ENCODE measurements at places on chromosomes 4 and X.

DNA sequence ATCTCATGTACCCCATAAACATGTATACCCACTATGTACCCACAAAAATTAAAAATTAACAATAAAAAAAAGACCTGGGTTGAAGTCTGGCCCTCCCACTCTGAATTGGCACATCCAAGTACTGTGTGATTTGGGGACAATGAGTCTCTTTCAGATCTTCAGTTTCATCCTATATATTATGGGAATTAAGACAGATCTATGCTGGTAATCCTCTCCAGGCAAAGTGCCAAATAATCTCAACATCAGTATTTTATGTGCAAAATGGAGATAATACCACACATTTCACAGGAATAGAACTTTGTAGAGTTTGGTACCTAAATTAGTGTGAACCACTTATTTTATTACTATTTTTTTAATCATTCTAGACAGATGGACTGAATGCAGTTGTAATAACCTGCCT lies 11.0 kb upstream of the SCD5 start:
- DNase-seq: no peak

DNA sequence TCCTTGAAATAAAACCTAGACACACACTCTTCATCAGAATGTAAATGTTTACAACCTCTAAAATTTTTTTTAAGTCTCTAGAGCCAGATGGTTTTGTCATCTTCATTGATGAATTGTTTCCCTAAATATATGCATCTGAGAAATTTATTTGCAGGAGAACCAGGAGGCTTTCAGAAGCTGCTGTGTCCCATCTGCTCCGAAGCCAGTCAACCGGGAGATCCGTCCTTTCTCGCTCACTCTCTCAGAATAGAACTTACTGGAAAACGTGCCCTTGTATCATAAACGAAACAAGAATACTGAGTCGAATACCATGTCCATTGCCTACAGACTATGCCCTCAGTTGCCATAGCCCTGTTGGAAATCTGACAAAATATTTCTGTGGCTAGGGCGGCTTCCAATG lies 103.5 kb downstream of the SLC34A2 start:
- DNase-seq: no peak

GRCh38 chr4:124025428-124025827 lies 628.8 kb downstream of the SPRY1 start:
- DNase-seq: no peak

GRCh38 chr4:54941994-54942552 lies 183.3 kb downstream of the KDR start:
- DNase-seq: no peak

DNA sequence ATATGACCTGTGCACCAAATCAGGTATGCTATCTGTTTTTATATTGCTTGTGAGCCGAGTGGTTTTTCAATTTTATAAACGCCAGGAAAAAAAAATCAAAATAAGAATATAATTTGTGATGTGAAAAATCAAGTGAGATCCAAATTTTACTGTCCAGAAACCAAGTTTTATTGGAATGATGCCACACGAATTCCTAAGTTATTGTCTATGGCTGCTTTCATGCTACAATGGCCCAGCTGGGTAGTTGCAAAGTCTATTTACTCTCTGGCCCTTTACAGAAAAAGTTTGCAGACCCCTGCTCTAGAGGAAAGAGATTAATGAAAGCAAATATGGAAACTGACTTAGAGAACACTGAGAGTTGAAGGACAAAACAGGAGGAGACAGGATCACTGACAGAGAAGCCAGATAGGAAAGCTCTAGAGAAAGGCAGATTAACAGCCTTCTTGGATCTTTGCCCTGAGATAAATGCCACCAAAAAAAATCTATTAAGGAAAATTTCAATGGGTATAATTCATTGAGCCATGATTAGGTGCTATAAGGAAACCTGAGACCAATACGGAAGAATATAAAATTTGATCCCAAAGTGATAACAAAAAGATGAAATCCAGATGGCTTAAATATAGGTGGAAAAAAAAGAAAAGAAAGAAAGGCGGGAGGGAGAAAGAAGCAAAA lies 29.8 kb downstream of the PRSS12 start:
- DNase-seq: no peak

GRCh38 chr4:88960576-88960975 lies 96.4 kb downstream of the FAM13A start:
- no peak for DNase-seq

DNA sequence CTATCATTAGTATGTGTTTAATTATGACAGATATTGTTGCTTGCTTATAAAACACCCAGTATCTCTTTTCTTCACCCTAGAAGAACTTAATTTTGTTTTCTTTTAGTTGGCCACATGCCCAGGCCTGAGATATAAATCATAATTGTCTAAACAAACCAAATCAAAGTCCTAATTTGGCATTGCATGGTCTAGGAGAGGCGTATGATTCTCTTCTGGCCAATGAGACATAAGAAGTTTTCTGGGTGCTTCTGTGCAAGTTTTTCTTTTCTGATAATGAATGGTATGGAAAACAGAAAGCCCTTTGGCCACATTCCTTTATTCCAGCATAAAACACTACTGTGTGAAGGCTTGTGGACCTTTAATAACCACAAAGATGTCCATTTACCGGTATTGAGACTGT lies 192.9 kb upstream of the CTSO start:
- no peak for DNase-seq

DNA sequence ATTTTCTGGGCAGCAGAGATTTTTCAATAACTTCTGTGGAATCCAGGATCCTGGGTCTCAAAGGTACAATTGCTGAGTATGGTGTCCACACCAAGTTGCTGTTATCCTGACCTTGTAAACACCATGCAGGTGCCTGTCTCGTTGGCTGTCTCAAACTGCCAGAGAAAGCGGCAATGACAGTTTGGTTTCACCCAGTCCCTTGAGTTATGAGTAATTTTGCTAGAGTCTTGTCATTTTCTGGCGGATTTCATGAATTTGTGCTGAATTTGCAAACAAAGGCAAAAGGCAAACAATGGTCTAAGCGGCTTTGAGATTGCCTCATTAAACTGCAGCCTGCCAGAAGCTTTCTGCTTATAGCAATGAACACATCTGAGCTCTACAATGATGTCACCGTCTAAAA lies 847.9 kb downstream of the RAB28 start:
- DNase-seq: no peak

GRCh38 chr4:37723067-37723466 lies 36.9 kb upstream of the RELL1 start:
- no peak for DNase-seq

DNA sequence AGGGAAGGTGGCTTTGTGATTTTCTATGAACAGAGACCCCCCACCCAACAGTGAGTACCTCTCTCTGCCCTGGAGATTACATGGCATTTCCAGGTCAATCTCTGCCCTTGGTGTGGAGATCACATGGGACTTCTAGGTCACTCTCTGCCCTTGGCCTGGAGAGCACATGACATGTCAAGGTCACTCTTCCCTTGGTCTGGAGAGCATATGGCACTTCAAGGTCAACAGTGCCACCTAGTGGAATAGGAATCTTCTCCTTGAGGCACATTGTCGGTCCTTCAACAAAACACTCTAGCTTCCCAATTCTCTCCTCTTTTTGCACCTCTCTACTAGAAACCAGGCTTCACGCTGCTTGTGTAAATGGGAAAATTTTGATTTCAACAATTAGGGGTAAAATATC lies 66.2 kb upstream of the TACR3 start:
- DNase-seq: no peak

- DNase-seq: no peak
These were observed 142.3 kb downstream of the INPP4B start for GRCh38 chr4:142703694-142704309.

- no peak for DNase-seq
These were observed 23.2 kb upstream of the TSPAN7 start for GRCh38 chrX:38538134-38538533.

DNA sequence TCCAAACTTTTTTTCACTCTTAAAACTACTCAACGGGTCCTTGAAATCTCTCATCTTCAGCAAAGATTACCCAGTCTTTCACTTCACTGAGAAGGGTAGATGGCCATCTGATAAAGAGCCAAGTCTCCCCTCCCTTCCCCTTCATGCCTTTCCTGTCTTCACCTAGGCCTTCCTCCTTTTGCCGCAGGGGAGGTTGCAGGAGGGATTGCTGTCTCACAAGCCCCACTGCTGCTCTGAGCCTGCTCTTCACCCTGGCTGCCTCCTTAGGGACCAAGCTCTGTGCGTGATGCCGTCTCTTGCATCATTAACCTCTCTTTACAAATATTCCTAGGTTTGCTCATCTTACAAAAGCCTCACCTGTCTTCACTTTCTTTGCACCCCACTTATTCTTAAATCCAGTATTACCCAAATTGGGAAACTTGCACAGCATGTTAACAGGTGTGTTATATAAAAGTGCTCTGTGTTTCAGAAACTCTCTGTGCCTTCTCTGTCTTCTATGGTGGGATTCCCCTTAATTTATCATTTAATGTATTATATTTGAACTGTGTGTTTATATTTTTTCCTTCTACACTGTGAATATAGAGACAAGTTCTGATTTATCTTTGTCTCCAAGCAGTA lies 3.8 kb downstream of the ZFX start:
- DNase-seq: no peak

GRCh38 chr4:31660916-31661315 lies 940.7 kb downstream of the PCDH7 start:
- no peak for DNase-seq

DNA sequence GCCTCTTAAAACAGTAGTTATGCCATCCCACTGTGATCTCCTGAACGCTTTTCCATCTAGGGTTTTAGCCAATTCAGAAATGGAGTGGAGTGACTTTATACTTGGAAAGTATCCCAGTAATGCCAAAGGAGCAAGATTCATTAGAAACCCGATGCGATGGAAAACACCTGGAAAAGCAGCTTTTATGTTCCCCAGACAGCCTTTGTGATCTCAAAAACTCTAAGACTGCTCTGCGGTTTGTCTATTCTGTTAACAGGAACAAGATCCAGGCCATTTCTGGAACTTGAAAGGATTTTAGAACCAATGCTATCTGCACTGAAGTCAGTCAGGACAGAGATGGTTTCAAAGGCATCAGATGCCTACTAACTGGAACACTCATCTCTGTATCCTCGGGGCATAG lies 145.1 kb downstream of the APBB2 start:
- DNase-seq: no peak

- no peak for DNase-seq
These were observed 1638.8 kb upstream of the PCDH7 start for GRCh38 chr4:29081234-29081955.

GRCh38 chr4:1683736-1684505 lies at the start of gene FAM53A:
TSS of gene FAM53A (minus strand) at chr4:1684313. CDS start at chr4:1668741, 15,572 bp downstream.
- DNase-seq: peak; percentile 18

DNA sequence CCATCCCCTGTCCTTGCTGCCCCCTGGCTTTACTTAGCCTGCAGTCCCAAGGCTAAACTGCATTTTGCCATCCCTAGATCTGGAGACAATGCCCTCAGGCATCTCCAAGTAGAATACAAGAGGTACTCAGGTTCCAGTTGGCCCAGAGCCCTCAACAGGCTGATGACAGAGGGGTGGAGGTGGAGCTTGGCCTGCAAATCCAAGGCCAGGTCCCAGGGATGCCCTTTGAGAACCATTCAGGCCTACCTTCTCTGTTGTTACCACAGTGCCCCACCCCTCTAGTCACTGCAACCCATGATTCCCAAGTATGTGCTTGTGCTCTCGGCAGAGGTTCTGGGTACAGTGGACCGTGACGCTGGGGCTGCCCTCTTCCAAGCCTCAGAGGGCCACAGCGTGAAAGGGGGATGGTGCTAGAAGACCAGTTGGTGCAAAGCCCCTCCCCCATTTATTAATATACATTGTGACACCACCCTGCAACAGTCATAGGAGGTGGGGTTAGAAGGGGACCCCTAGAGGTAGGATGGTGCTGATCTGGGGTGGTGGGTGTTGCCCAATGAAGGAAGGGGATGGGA lies 6.4 kb upstream of the UBA1 start:
- DNase-seq: no peak

DNA sequence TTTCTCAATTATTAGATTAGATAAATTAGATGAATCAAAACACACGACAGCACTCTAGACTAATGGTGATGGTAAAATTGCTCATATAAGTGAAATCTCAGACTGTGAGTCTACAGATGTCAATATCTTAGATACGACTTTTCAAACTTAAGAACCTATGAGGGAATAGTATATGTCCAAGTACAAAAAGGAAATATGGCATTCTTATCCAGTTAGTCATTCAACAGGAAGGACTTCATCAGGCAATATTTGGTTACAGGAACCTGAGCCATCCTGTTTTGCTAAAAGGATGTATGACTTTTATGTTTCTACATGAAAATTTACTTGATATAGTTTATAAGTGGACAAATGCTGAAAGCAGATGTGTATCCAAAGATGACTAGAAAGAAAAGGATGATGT lies 107.0 kb downstream of the CT47B1 start:
- DNase-seq: no peak

- DNase-seq: no peak
These were observed 345.2 kb upstream of the GRID2 start for GRCh38 chr4:91958596-91958995.

- DNase-seq: no peak
These were observed 289.7 kb downstream of the SHOX start for GRCh38 chrX:920234-920799.

DNA sequence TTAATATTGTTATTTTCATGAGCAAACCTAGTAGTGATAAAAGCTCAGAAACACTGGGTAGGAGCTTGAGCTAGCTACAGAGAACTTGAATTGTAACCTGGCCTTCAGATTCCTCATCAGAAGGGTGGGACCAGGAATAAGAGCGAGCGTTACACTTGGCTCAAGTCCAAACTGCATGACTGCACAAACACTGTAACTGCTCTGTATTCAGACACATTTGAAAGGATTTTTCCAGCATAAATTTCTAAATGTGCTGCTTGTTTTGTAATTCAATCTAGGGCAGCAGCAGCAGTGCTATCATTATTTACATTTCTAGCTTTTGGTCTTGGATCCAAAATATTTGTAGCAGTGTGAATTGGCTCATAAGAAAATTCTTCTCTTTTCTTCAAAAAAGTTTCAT lies 133.0 kb upstream of the TMLHE start:
- DNase-seq: no peak

DNA sequence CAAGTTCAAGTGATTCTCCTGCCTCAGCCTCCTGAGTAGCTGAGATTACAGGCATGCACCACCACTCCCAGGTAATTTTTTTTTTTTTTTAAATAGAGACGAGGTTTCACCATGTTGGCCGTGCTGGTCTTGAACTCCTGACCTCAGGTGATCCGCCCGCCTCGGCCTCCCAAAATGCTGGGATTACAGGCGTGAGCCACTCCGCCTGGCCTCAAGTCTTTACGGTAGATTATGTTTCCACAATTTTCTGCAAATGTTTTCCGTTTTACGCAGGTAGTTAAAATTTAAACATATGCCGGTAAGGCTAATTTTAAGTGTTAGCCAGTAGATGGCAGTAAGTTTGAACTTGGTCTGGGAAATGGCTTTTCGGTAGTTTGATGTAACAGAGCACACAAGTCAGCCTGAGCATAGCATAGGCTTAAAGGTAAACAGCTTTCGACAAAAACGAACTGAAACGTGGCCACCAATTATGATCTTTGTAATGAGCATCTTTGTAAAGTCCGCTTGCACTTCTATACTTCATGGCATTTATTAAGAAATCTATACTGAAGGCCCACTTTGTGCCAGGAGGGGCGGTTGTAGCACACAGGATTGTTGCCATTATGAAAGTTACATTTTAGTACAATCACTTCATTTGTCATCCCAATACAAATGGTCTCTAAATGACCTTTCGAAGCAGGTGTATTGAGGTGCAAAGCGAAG lies 31.1 kb downstream of the CCKAR start:
- no peak for DNase-seq

All from stimulated activated CD4-positive, alpha-beta T cell treated with anti-CD3 and anti-CD28 coated beads, TNF-alpha, amount 100 ng/mL, for 4 hours (primary cell).